Cortex of kidney (tissue), 1 donor: ENCODE measurements at places on chromosomes 4 and X.

- no peak for DNase-seq
These were observed 24.3 kb downstream of the PSAPL1 start for GRCh38 chr4:7410446-7410845.

DNA sequence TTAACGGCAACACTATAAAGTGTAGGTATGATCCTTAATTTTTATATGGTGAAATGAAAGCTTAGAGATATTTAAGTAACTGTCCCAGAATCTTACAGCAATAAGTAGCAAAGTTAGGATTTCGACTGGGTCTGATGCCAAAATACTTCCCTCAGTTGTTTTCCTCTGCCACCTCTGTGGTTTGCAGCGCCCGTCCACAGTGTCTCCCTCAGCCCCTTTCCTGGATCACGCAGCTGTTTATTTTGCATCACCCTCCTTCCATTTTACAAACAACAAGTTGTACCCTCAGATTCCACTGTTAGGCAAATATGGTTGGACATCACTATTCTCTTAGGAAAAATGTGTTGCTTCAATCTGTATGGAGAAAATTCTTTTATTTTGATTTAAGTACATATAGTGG is 56.1 kb downstream of the RAPGEF2 start:
- DNase-seq, result no peak

- no peak for DNase-seq
These were observed 4.9 kb downstream of the LYAR start for GRCh38 chr4:4284827-4285618.

GRCh38 chr4:23937173-23937572 is 47.3 kb upstream of the PPARGC1A start:
- no peak for DNase-seq

DNA sequence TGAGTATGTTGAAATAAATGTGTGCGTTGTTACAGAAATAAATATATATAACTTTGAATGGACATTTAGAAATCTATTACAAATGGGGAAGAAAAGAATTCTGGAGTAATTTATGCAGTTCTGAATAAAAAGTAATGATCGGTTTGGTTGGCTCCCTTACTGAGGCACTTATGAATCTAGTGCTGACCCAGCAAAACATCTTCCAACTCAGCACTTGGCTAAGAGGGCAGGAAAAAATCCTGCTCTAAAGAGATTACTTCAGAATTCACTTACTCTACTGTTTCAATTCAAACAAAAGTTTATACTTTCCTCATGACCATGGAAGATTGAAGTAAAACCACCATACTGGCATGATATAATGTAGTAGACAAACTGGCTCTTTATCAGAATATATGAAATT is 123.9 kb upstream of the RXFP1 start:
- DNase-seq, result no peak

DNA sequence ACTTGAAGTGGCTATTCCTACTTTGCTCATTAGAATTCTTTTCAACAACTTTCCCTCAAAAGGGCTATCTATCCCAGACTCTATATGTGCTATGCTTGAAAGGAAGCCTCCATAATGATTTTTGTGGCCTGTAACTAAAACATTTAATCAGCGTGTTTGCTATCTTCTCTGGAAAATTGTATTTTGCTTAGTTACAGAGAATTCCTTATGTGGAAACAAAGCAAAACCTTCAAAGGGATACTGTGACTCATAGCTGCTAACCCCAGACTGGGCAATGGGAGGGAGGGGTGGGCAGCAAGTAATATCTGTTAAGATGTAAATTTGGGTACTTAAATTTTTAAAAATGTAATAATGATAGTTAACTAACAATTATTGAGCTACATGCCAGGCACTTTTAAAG is 3.7 kb downstream of the SLC25A14 start:
- no peak for DNase-seq

DNA sequence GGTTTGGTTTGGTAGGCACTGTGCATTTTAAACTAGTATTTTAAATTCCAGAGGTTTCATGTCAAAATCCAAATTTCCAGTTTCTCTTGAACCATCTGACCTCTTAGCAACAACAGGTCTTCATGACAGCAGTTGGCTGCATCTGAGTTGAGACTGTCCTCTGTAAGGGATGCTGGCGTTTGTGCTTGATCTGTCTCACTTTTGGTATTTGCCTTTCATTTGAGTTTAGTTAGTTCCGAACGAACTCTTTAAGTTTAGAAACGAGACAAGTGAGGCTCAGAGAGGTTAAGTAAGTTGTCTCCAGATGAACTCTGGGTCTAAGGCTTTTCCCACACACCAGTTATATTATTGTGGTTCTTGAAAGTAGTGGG is 29.1 kb downstream of the SPARCL1 start:
- no peak for DNase-seq

- DNase-seq, result no peak
These were observed 14.6 kb upstream of the RBM3 start for GRCh38 chrX:48559636-48560035.

GRCh38 chr4:153731239-153731638 is 28.6 kb downstream of the RNF175 start:
- no peak for DNase-seq

GRCh38 chrX:107504006-107504405 is 54.6 kb downstream of the FRMPD3 start:
- no peak for DNase-seq

GRCh38 chr4:102281171-102281839 is 64.0 kb downstream of the SLC39A8 start:
- DNase-seq, result no peak

DNA sequence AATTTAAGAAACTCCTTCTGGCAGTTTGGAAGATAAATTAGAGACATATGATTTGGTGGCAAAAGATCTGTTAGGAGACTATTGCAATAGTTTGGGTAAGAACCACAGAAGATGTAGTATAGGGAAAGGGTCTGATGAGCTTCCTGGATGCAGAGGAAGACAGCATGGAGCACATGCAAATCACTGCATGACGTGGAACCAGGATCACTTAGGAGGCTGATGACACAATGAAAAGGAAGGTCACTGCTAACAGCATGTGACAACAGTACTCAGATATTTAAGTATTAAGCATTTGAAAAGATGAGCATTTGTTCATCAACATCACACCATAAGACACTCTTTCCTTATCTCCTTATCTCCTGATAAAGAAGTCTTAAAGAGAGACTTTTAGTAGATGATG is 167.8 kb upstream of the LDB2 start:
- DNase-seq, result no peak

DNA sequence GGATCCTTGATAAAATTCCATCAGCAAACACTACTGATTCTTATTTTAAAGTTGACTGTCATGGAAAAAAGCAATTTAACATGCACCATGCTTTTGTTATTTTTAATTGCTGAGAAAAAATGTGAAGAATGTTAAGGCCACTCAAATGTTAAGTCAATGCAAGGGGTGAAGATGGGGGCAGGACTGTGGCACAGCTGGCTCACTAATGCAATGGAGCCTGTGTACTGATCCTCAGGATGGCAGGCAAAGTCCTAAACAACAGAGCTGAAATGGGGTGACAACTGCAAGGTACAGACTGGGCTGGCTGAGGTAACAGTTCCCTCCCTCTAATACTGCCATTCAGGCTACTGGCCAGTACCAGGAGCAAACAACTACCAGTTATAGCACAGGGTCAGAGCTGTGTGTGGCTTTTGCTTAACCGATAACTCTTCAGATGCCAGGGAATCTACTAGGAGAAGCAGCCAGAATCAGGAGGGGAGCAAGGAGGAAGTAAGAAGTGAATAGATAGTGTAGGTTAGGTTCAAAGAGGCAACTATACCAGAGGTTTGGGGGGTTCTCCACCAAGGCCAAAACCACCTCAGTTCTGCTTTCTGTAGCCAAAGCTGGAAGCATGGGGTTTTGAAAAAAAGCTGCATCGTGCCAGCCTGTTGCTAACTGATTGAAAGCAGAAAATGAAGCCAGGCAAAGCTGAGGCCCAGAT is 372.6 kb downstream of the OPHN1 start:
- no peak for DNase-seq

- no peak for DNase-seq
These were observed 375.7 kb upstream of the AADAT start for GRCh38 chr4:170465429-170465828.

- DNase-seq, result no peak
These were observed 70.8 kb downstream of the SORCS2 start for GRCh38 chr4:7263166-7263565.

DNA sequence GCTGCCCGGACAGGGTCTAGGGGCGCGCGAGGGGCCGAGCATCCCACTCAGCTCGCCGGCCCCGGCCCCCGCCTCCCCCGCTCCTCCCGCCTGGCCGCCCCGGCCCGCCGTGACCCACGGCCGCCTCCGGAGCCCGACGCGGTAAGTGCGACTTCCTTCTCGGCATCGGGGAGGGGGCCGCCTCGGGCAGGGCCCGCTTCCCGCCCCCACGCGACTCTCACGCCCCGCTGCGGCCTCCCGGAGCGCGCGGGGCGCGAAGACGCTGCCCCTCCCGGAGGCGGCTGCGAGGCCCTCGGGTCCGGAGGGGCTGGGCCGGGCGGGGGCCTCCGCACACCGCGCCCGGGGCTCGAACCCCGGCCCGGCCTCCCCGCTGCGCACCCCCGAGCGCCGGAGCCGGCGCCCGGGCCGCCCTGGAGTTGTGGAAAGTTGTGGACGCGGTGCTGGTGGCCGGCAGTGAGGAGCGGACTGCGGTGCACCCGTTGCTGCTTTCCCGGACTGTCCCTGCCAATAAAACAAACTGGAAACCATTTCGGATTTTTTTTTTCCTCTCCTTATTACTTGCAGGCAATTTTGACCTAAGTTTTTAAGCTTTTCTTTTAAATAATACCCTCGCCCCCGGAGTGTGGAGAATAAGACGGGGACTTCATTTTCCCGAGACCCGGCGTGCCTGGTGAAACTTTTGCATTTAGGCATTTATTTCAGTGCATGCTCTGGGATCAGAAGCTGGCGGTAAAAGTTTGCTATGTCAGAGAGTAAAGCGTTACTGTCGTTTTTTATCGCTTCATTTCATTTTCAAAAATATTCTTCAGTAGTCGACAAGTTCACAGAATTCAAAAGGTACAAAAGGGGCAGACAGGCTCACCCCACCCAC is 13.0 kb upstream of the TMEM156 start:
- DNase-seq, result no peak

DNA sequence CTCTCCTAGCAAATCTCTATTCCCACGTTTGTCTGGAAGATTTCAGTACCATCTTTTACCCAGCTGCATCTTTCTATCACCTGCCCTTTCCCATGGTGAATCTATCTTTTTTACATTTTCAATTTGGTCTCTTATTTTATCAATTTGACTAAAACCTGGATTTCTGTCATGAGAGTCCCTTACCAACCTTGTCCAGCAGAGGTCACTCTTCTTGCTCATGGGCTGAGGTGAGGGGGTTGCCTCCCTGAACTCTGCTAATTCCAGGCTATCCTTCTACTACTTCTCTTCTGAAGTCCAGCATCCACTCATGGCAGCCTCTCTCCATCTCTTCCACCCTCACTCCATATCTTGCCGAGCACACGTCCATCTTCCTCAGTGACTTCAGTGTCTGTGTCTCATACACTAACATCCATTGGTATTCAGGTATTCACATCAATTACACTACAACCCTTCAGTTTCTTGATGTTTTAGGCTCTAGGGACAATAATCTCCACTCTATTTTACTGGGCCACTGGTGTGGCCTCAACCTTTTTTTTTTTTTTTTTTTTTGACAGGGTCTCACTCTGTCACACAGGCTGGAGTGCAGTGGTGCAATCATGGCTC is 17.8 kb upstream of the ZNF827 start:
- DNase-seq, result no peak

DNA sequence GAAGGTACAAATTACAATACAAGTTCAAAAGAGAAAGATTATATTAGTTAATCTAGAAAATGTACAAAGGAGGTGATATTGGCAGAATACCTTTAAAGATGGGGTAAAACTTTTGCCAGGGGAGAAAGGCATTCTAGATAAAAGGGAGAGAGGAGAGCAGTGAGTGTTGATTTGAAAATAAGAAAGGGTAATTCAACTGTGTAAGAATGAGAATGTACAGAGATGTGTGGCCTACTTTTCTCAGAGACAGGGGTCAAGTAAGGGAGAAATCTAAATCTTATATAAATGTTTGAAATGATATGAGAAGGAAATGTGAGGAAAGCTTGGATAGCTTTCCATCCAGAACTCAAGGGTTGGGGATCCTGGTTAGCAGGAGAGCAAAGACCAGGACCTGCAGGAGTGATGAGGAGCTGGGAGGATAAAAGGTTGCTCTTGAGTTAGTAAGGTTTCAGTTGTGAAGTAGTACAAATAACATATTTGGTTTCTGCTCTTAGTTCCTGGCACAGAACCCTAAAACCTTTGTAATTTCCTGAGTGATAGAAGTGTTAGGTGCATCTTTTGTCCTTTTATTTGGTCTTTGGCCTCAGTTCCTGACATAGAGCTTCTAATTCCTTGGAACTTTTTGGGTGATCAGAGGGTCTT is 489.9 kb downstream of the INPP4B start:
- DNase-seq, result no peak

GRCh38 chr4:10706236-10706635 is 21.7 kb upstream of the CLNK start:
- DNase-seq, result no peak

GRCh38 chr4:138174981-138175794 is 67.0 kb downstream of the SLC7A11 start:
- no peak for DNase-seq

- DNase-seq, result no peak
These were observed 61.2 kb downstream of the C4orf50 start for GRCh38 chr4:5957076-5957475.

GRCh38 chr4:184851200-184851541 is 25.4 kb upstream of the ACSL1 start:
- DNase-seq, result no peak

DNA sequence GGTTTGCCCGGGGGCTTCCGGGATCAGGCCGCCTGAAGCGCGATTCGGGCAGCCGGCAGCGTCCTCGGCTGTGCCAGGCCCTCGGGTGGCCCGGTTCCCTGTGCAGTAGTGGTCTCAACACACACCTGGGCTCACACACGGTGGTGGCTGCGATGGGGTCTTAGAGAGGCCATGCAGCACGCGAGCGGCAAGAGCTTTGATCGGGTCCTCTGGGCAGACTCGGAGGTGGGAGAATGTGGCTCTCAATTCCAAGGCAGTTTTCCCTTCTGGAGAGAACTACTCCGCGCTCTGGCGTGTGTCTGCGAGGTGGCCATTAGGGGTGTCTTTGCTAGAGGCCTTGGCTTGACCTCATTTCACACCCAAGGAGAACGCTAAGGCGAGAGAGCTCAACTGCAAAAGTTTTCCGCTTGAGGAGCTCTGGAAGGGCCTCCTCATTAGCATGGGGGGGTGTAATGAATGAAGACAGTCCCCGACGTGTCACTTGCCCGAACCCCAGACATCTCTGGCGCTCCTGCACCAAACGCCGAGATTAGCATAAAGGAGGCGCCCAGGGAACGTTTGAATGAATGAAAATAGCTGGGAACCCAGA is 771 bp upstream of the RBPJ start:
- DNase-seq, result no peak

DNA sequence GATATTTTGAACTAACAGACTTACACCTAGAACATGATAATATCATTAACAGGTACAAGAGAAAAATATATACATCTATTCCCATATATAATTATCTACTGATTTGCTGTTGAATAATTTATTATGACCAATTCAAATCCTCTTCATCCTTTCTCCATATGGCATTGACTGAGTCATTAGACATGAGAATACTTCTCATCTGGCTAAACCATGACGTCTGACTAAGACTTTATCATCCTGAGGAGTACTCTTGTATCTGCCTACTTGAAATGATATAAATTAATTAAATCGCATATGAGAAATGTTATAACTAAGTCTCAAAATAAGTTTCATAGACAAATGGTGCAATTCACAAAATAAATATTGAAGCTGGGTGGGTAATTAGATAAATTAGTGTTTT is 67.4 kb downstream of the EMCN start:
- no peak for DNase-seq

GRCh38 chr4:69832326-69833030 is 27.5 kb downstream of the SULT1E1 start:
- no peak for DNase-seq
